K562 (cell line): ENCODE measurements at places on chromosomes 7 and 10.

- DNase-seq, result peak; percentile 82
These were observed 8.2 kb downstream of the LFNG start for GRCh38 chr7:2527505-2528467.

DNA sequence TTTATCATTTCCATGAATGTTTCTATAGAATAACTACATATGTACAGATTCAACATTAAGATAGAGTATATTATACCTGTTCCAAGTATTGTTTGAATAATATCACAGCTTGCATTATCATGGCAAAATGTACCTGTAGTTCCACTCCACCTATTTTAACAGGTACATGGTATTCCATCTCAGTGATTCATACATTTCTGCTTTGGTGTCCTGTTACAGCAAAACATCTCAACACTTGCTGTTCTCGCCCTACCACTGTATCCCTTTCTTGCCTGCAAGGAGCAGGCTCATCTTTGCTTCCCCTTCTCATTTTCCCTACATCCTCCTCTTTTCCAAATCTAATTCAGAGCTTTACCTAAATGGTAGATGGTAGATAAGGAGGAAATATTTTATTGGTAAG is 27.1 kb upstream of the SGCE start:
- no peak for DNase-seq

DNA sequence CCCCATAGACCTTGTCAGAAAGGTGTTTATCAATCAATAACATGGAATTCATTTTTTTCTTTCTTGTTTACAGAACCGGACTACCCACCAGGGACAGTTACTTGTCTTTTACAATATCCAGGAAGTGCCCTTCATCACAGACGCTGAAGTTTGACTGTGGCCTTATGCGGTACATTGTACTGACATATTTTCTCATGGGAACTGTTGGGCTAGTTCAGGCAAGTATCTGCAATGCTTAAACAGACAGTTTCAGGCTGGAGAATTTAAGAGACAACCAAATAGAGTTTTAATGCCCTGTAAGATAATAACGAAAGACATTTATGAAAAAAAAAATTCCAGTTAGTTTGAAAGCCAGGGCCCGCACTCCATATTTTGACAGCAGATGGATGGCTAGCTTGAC is 246.4 kb downstream of the GATA3 start:
- no peak for DNase-seq

GRCh38 chr10:8360365-8360764 is 305.9 kb downstream of the GATA3 start:
- no peak for DNase-seq

GRCh38 chr10:97428572-97428981 is 2.6 kb downstream of the PGAM1 start:
- peak; percentile 24 for DNase-seq

- DNase-seq, result no peak
These were observed 50.6 kb downstream of the CHST15 start for GRCh38 chr10:124042656-124043309.

DNA sequence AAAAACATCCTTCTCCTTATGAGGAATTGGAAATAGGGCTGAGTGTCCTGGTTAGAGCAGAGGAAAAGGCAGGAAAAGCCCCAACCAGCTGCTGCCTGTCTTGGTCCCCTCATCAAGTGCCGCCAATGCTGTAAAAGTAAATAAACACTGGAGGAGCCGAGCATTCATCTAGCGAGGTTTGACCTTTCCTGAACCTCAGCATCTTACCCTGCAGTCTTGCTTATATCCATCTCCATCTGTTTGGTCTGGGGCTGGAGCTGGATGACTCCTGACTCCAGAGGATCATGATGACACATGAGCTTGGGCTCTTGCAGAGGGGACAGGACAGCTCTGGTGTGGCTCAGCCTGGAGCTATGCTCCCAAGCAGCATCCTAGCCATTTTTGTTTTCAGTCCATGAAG is 501.1 kb downstream of the TNS3 start:
- no peak for DNase-seq

- no peak for DNase-seq
These were observed 682.8 kb downstream of the MAGI2 start for GRCh38 chr7:78770422-78771410.

DNA sequence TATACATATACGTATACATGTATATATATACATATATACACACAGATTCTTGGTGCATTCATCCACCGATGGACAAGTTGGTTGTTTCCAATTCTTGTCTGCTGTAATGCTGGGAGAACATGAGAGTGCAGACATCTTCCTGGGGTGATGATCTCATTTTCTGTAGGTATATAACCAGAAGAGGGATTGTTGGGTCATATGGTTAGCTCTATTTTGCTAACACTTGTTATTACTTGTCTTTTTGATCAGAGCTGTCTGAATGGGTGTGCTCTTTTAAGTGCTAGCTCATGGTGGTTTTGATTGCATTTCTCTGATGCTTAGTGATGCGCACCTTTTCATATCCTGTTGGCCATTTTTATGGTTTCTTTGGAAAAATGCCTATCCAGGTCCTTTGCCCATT is 106.4 kb downstream of the TAX1BP1 start:
- DNase-seq, result no peak

DNA sequence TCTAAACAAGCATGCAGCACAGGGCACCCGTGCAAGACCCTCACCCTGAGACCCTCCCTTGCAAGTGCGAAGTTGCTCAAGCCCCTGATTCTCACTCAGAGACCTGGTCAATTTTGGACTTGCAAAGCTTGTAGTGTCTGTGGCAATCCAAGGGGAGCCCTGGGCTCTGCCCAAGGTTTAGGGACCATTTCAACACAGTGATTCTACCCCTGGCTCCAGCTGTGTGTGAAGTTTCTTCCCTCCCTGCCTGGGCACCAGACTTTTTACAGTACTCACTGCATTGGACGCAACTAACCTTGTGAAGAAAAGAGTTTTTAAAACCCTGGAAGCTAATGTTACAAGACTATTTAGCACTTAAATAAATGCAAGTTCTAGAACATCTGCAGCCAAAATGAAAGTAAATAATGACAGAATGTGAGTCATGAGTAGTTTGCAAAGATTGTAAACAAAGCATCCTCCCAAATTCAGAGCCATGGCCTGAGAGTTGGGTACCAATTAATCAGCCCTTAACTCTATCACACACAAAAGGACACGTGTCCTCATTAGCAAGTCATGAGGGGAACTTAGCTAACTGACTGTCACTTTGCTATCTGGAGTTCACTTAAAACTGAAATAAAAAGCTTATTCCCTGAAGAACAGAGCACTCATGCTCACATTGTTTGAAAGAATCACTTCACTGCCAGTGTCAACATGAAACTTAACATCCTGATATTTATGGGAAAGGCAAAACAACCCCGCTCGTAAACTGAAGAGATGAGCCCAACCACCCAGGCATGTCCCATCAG is 48.1 kb downstream of the RGS10 start:
- DNase-seq, result no peak

DNA sequence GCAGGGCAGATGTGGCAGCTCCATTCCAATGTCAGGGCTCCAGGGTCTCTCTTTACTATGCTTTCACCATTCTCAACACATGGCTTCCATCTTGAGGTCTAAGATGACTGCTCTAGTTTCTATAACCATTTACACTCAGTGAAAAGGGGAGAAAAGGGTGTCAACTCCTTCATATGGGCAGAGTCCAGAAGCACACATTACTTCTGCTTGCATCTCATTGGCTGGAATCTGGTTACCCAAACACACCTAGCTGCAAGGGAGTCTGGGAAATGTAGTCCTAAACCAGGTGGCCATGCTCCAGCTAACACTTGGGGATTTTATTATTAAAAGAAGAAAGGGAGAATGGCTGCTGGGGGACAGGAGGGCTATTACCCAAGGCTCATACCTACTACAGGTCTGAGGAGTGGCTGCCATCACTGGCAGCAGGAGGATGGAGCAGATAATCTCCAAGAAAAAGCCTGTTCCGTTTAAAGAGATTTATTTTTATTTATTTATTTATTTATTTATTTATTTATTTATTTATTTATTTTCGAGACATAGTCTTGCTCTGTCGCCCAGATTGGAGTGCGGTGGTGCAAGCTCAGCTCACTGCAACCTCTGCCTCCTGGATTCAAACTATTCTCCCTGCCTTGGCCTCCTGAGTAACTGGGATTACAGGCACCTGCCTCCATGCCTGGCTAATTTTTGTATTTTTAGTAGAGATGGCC is 29.1 kb upstream of the LBX1 start:
- peak; percentile 60 for DNase-seq

DNA sequence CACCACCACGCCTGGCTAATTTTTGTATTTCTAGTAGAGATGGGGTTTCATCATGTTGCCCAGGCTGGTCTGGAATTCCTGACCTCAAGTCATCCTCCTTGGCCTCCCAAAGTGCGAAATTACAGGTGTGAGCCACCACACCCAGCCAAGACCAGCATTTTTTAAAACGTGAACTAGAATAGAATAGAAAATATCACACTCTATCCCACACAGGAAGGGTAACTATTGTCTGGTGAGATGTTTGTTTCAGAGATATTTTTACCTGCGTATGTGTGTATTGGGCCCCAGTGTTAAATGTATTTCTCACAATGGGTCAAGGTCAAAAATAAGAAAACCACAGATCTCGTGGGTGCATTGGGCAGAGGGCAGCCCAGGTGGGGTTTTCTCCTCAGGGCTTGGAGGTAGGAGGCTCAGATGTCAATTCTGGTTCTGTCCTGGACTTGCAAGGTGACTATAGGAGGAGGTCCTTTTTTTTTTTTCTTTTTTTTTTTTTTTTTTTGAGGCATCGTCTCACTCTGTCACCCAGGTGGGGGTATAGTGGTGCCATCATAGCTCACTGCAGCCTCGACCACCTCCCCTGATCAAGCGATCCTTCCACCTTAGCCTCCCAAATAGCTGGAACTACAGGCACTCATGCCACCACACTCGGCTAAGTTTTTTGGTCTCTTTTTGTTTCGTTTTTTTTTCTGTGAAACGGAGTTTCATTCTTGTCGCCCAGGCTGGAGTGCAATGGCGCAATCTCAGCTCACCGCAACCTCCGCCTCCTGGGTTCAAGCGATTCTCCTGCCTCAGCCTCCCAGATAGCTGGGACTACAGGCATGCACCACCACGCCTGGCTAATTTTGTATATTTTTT is 19.0 kb downstream of the SH2B2 start:
- no peak for DNase-seq

GRCh38 chr7:46810986-46811385 is 770.9 kb downstream of the TNS3 start:
- no peak for DNase-seq

GRCh38 chr10:37777056-37777455 is 80.4 kb downstream of the ZNF248 start:
- DNase-seq, result no peak

GRCh38 chr7:104843198-104843597 is 170.8 kb upstream of the KMT2E start:
- DNase-seq, result no peak

DNA sequence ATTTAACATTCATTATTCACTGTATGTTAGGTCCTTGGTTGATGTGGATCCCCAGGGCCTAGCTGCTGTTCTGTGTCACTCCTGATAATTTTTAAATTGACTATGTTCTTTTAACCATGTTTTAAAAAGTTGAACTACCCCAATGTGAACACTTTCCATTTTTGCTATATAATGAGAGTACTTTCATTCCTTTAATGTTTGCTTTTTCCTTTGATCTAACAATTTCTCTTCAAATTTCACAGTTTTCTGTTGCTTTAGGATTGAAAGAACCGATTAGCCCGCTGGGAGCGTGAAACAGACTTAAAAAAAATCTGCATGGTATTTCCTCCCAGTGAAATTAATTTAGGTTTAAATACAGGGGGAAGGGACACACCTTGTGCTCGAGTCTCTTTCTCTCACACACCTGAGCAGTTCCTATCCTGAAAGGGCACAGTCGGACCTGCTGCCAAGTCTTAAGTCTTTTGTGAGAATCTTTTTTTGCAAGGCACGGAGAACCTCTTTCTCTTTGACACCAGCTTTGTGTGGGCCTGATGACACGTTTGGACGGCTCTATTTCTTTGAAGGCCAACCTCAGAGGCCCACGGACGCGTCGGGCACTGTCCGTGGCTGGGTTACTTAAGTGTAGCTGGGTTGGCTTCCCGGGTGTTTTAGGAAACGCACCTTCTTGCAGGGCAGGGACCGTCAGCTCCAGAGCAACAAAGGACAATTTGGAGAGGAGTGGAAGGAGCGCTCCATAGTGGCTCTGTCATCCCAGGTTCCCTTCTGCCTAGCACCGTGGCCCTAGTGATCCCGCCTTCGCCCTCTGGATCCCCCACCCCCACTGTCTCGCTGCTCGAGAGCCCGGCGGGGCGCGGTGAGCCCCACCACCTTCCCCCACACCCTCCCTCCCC is 1.0 kb upstream of the CHN2 start:
- DNase-seq, result no peak

- no peak for DNase-seq
These were observed 66.6 kb downstream of the ADARB2 start for GRCh38 chr10:1670541-1671365.

GRCh38 chr7:19009241-19009935 is 108.0 kb downstream of the TWIST1 start:
- no peak for DNase-seq

DNA sequence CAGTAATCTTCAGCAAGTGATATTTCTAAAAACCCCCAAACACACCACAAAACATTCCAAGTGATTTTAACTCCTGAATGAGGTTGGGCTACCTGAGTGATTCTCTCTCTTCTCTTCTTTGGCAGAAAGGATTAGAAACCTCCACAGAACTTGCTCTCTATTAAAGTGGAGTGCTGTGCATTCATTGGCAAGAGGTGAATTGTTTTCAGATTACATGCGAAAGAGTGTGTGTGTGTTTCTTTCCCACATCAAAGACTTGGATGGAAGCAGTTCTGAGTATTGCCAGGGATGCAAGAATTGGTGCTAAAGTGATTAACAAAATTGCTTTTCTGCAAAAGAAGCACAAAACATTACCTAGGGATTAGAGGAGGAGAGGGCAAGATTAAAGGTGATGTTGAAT is 13.1 kb upstream of the FBXW4 start:
- DNase-seq, result no peak

- DNase-seq, result no peak
These were observed 5.8 kb downstream of the IGFBP1 start for GRCh38 chr7:45893996-45894664.

DNA sequence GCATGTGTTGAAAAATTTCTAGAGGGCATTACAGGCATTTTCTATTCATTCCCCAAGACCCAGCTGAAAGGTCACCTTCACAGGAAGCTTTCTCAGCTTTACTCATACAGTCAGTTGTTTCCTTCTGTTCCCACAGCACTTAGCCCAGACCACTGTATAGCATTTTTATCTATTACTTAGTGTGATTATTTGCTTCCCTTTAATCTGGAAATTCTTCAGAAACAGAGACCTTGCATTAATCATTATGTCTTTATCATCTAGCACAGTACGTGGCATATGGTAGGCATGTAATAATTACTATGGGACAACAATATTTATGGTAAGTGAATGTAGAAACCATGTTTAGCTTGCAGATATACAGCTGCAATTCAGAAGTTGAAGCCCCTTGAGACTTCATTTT is 38.2 kb upstream of the CDK6 start:
- no peak for DNase-seq

DNA sequence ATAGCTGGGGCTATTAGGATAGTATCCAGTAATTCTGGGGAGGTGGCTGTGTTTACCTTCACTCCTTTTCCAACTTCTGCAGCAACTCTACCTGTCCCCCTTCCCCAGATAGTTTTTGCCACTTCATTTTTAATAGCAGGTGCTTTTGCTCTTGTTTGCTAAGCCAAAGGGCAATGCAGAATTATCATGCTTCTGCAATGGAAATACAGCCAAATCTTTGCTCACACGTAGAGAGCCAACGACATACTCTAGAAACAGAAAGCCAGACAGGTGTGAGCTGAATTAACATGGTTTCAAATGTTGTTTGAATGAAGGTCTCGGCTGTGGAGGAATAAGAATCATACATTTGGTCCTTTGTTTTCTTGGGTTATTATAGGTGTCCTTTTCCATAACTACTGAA is 14.4 kb downstream of the PLEKHS1 start:
- no peak for DNase-seq
